ENCODE measurements at places on chromosomes 2 and 18. TPM values are rescaled to one million over a fixed set of nuclear protein-coding genes. Genes with fewer than 3 reads are reported as not detected.

PRKRA gene
- total RNA-seq = 92.1 TPM

CERS6 gene
- 32.5 TPM for total RNA-seq

TDRD15 gene
- 0.04 TPM for total RNA-seq

BOLL gene
- total RNA-seq = 0.22 TPM

TUBB6 gene
- total RNA-seq = 7.2 TPM

AKAIN1 gene
- total RNA-seq = not detected

FAP gene
- not detected for total RNA-seq

LHCGR gene
- total RNA-seq = not detected

CCDC74A gene
- 11.8 TPM for total RNA-seq

TMEM169 gene
- 3.8 TPM for total RNA-seq

NEDD4L gene
- 162 TPM for total RNA-seq

WDFY1 gene
- total RNA-seq = 54.6 TPM

EMILIN1 gene
- total RNA-seq = 1.1 TPM

ASB1 gene
- 46.8 TPM for total RNA-seq

TCF23 gene
- not detected for total RNA-seq

PRKAG3 gene
- total RNA-seq = not detected

RAMP1 gene
- total RNA-seq = 105 TPM

TEX44 gene
- not detected for total RNA-seq

ANKRD30B gene
- not detected for total RNA-seq

SERPINE2 gene
- 25.1 TPM for total RNA-seq

LPIN1 gene
- 23.5 TPM for total RNA-seq

FEV gene
- total RNA-seq = 15.6 TPM

TGFA gene
- total RNA-seq = 3.0 TPM

BCL11A gene
- total RNA-seq = 47.9 TPM

CPLX4 gene
- total RNA-seq = not detected

All from progenitor cell of endocrine pancreas (in vitro differentiated cells).